ENCODE measurements at places on chromosomes 11 and 22. TPM values are rescaled to one million over a fixed set of nuclear protein-coding genes. Genes with fewer than 3 reads are reported as not detected.

- no peak for DNase-seq
Measured at GRCh38 chr11:34643846-34644245, 23.0 kb downstream of the EHF start.

GRCh38 chr11:74680035-74680671, 51.1 kb downstream of the CHRDL2 start:
- DNase-seq: no peak

DNA sequence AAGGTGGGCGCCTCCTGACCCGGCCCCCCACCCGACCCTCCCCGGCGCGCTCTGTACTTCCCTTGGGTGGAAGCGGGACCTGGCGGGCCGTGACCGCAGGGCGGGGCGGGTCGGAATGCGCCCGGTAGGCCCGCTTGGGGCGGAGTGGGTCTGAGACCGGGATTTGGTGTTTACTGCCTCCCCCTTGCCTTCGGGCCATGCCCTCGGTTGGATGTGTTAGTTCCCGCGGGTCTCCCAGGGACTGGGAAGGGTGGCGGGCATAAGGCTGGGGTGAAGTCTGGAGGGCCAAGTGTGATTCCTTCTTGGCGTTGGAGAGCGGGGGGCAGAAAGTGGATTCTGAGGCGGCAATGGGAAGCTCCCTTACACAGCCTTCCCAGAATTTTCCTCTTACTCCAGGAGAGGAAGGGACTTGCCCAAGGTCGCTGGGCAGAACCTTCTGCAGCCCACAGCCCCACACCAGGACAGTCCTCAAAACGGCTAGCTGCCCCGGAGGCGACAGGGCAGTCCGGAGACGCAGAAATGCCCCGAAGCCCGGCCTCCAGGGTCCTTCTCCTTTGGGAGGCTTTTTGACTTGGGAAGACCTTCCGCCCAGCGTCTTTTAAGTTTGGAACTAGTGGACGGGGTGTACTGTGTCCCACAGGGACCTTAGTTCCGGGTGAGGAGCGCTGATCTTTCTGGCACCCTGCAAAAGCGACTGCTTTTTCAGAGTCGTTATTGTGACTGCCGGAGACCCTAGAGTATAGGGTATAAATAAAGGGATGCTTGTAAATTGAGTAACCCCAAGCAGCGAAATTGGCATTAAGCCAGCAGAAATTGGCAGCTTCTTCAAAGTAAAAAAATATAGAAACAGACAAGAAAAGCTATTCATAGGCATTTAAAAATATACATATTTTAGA, 647 bp downstream of the SWAP70 start:
- DNase-seq: peak; percentile 34

- no peak for DNase-seq
Measured at GRCh38 chr11:8533332-8533731, 60.7 kb downstream of the STK33 start.

DNA sequence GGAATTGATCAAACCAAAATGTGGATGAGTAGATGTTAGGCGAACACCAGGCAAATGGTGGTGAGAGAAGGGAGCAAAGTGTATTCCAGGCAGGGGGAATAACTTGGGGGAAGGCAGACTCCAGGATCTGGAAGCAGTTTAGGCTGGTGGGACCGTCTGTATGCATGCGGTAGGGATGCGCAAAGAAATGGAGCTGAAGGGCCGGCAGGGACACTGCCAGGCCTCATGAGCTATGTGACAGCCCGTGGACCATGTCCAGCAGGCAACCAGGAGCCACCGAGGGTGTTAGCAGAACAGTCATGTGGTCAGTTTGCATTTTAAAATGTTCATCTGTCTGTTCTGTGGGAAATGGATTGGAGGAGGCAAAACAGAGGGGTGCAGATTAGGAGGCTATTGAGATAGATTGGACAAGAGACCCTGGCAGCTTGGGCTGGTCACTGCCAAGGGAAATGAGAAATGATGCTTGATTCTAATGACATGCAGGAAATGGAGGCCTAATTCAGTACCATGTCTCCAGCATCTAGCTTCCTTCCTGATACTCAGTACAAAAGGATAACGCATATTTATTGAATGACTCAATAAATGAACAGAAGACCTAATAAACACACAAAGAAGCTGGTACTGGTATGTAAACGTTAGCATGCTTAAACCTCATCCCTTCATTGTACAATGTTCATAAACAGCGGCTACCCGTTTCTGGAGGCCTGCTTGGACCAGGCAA, 412.4 kb downstream of the BUD13 start:
- DNase-seq: no peak

The SLC25A18 gene
- not detected for total RNA-seq

- DNase-seq: no peak
Measured at GRCh38 chr22:25802018-25802417, 60.0 kb downstream of the MYO18B start.

DNA sequence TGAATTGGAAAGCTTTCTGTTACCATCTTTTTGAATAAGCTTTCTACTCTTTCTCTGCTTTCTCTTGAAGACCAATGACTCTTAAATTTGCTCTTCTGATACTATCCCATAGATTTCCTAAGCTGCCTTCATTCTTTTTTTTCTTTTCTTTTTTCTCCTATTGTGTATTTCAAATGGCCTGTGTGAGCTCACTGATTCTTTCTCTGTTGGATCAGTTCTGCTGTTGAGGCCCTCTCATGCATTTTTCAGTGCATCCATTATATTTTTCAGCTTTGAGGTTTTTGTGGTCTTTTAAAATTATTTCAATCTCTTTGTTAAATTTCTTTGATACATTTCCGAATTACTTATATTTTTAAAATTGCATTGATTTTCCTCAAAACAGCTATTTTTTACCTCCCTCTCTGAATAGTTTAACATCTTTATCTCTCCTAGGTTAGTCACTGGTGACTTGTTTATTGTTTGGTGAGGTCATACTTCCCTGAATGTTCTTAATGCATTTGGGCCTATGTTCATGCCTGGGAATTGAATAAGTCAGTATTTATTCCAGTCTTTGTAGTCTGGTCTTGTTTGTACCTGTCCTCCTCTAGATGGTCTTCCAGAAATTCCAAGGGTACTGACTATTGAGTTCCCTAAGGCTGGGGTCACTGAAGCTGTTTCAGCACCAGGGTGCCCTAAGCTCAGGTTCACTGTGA, 110.6 kb upstream of the SERPIND1 start:
- no peak for DNase-seq

The TEX54 gene
- not detected for total RNA-seq

- DNase-seq: no peak
Measured at GRCh38 chr22:30227438-30228228, 18.9 kb downstream of the LIF start.

DNA sequence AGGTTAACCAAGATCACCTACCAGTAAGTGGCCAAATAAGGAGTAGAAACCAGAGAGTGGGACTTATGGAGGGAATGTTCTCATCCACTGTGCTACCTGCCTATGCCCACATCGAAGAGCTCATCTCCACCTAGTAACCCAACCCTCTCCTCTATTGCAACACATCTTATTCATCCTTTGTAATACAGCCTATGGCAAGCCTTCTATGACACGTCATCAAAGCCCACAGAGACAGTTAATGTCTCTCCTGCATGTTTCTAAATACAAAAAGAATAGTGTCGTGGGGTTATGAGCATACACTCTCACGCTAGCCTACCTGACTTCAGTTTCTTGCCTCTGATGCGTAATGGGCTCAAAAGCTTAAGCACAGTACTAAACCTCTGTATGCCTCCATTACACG, 1158.1 kb upstream of the TENM4 start:
- no peak for DNase-seq

GRCh38 chr11:47923667-47924066, 56.7 kb upstream of the PTPRJ start:
- no peak for DNase-seq

GRCh38 chr11:101476191-101476590, 107.6 kb downstream of the TRPC6 start:
- DNase-seq: no peak

The MUC15 gene
- not detected for total RNA-seq

GRCh38 chr11:33490842-33491370, 209.7 kb downstream of the C11orf91 start:
- no peak for DNase-seq

DNA sequence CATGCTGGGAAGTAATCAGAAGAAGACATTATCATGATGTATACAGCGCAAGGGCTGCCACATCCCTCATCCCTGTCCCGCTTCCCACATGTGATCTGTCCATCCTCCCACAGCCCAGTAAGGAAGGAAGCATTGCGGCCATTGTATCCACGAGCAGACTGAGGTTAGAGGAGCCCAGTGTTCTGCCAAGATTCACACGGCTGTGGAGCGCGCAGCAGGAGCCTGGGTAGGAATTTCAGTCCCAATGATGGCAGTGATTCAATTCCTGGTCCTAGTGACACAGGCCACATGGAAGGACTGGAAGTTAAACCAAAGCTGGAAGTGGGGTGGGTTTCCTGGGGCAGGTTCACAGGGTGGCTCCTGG, 89.2 kb downstream of the RTL6 start:
- DNase-seq: no peak

GRCh38 chr11:62431171-62431901, 12.5 kb downstream of the SCGB1A1 start:
- DNase-seq: no peak

The GAL gene
- total RNA-seq: 8.4 TPM

DNA sequence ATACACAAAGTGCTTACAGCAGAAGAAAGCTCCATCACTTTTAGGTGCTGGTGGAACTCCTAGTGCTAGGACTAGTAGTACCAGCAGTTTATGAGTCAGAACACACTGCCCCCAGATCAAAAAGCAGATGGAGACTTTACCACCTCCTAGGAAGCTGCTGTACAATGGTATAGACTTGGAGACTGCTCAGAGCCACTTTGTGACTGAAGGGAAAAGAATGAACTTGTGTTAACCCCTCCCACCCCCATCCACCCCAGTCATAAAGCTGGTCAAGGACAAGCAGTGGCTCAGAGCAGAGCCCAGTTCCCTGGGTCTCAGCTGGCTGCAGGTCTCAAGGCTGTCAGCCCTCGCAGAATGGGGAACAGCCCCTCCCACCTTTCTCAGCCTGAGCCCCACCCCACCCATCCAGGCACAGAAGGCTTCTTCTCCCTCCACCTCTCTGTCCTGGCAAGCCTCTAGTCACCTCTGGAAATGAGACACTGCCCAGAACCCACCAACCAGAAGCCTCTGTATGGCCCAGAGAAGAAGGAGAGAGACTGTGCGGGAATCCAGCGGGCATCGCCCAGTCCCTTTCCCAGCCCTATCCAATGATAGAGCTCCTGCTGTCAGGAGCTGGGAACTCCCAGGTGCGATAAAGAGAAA, 23.8 kb downstream of the PACSIN2 start:
- no peak for DNase-seq

DNA sequence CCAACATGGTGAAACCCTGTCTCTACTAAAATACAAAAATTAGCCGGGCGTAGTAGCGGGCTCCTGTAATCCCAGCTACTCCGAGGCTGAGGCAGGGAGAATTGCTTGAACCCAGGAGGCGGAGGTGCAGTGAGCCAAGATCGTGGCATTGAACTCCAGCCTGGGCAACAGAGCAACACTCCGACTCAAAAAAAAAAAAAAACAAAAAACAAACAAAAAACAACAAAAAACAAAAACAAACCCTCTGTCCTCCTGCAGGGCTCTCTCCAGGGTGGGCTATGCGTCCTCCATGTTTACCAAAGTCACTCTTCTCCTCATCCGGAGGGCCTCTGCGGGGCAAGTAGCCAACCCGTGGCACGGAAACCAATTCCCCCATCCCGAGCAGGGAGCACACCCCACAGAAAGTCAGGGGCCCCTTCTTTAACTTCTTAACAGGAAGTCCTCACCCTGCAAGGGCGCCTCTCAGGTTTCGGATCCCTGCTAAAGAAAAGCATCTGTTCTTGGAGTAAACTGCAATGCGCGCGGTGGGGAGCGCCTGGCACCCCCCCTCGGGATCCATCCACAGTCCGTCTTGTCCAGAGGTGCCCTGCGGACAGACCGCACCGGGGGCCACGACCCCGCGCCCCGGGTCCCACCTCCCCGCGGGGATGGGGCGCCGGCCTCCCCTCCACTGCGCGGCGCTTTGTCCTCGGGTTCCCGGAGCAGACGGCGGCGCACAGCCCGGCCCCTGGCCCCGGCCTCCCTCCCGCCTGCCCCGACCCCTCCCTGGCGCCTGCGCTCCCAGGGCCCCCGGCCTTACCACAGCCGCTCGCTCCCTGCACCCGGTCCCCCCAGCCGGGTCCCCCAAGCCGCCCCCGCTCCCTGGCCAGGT, 712 bp downstream of the CERK start:
- peak; percentile 47 for DNase-seq
